ENCODE measurements at places on chromosomes 1 and 21. TPM values are rescaled to one million over a fixed set of nuclear protein-coding genes. Genes with fewer than 3 reads are reported as not detected.

Gene SHE
- not detected for total RNA-seq

Gene PTGS2
- total RNA-seq = 0.13 TPM

Gene CDC42
- 377 TPM for total RNA-seq

Gene MIXL1
- not detected for total RNA-seq

Gene ITLN1
- not detected for total RNA-seq

DNA sequence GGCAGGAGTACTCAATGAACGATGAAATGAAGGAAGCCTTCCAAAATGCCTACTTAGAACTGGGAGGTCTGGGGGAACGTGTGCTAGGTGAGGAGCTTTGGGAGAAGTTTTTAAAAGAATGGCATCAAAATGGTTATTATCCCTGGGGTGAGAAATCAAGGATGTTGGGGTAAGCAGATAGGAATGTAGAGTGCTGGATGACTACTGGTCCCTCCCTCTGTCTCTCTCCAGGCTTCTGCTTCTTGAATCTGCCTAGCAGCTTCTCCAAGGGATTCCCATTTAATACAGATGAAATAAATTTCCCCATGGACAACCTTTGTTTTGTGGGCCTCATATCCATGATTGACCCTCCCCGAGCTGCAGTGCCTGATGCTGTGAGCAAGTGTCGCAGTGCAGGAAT is 19.0 kb upstream of the CASQ1 start:
- peaks cover 12% of the 10 kb centered on the region for H3K4me1 ChIP-seq
- H3K36me3 ChIP-seq = no peaks in the 10 kb centered on the region
- H3K4me3 ChIP-seq = no peak overlapping the region
- H3K27ac ChIP-seq = no peak overlapping the region

GRCh38 chr21:27827972-27828371 is 861.1 kb upstream of the ADAMTS5 start:
- no peak for DNase-seq
- H3K4me1 ChIP-seq = no peaks in the 10 kb centered on the region
- H3K36me3 ChIP-seq = no peaks in the 10 kb centered on the region
- H3K27ac ChIP-seq = no peak overlapping the region
- no peak overlapping the region for H3K4me3 ChIP-seq

Gene CFHR3
- total RNA-seq = not detected

DNA sequence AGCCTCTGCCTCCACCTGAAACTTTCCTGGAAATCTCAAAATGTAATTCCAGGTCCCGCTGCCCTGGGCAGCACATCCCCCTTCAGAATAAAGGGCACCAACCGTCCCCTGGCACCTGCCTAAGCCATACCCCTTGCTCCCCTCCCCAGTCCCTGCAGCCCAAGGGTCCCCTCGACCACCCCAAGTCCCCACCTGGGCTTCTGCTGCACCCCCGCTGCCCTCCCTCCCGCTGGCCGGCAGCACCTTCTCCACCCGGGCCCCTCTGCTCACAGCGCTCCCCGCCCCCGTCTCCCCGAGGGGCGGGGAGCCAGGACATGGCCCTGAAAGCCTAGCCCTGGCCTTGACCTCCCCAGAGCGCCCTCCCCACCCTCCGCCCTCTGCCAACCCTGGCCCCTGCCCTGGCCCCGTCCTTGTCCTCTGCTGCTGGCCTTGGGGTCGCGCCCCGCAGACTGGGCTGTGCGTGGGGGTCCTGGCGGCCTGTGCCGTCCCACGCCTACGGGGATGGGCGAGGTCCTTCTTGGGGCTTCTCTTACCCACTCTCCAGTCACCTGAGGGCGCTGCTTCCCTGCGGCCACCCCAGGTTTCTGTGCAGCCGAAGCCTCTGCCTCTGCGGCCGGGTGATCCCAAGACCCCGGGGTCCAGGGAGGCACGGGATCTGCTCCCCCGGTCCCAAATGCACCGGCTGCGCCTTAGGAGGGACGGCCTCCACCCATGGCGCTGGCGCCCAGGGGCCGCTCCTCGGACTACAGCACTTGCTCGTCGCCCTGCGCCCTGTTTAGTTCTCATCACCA is 41.7 kb downstream of the WDR4 start:
- H3K27me3 ChIP-seq = peaks cover 1% of the 10 kb centered on the region
- no peak overlapping the region for H3K27ac ChIP-seq
- peaks cover 15% of the 10 kb centered on the region for H3K4me1 ChIP-seq
- peak; percentile 9 for DNase-seq
- peaks cover 6% of the 10 kb centered on the region for H3K36me3 ChIP-seq
- H3K4me3 ChIP-seq = no peak overlapping the region

GRCh38 chr1:164937291-164937690 is 378.3 kb downstream of the PBX1 start:
- no peaks in the 10 kb centered on the region for H3K27me3 ChIP-seq
- H3K36me3 ChIP-seq = no peaks in the 10 kb centered on the region
- DNase-seq = no peak
- no peaks in the 10 kb centered on the region for H3K4me1 ChIP-seq

- no peak for DNase-seq
- H3K4me1 ChIP-seq = no peaks in the 10 kb centered on the region
- H3K4me3 ChIP-seq = no peak overlapping the region
Measured at GRCh38 chr1:18828224-18828623, 31.2 kb downstream of the TAS1R2 start.

Gene ARHGAP29
- 0.05 TPM for total RNA-seq

GRCh38 chr1:29017235-29017634 is 102.9 kb downstream of the EPB41 start:
- H3K4me3 ChIP-seq = no peak overlapping the region
- no peaks in the 10 kb centered on the region for H3K4me1 ChIP-seq
- H3K36me3 ChIP-seq = peaks cover 8% of the 10 kb centered on the region
- H3K27ac ChIP-seq = no peak overlapping the region

- no peaks in the 10 kb centered on the region for H3K36me3 ChIP-seq
- no peak overlapping the region for H3K27ac ChIP-seq
- H3K4me3 ChIP-seq = no peak overlapping the region
- H3K4me1 ChIP-seq = no peaks in the 10 kb centered on the region
- DNase-seq = no peak
Measured at GRCh38 chr1:115326419-115326818, 11.6 kb downstream of the NGF start.

DNA sequence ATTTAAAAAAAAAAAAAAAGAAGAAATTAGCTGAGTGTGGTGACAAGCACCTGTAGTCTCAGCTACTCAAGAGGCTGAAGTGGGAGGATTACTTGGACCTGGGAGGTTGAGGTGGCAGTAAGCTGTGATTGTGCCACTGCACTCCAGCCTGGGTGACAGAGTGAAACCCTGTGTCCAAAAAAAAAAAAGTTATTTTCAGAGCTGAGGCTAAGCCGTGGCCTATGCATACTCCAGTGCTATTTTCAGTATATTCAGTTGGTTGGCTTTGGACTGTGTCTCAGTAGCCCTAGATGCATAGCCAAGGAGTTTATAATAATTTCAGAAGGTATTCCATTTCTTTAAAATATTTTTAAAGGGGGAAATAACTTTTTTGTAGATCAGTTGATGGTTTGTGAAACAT is 140.5 kb upstream of the L1TD1 start:
- no peak overlapping the region for H3K27ac ChIP-seq
- H3K4me1 ChIP-seq = no peaks in the 10 kb centered on the region
- no peaks in the 10 kb centered on the region for H3K27me3 ChIP-seq
- H3K36me3 ChIP-seq = no peaks in the 10 kb centered on the region

GRCh38 chr1:181517181-181517875 is 34.0 kb downstream of the CACNA1E start:
- no peak overlapping the region for H3K27ac ChIP-seq
- H3K36me3 ChIP-seq = no peaks in the 10 kb centered on the region
- no peak for DNase-seq
- no peak overlapping the region for H3K4me3 ChIP-seq

DNA sequence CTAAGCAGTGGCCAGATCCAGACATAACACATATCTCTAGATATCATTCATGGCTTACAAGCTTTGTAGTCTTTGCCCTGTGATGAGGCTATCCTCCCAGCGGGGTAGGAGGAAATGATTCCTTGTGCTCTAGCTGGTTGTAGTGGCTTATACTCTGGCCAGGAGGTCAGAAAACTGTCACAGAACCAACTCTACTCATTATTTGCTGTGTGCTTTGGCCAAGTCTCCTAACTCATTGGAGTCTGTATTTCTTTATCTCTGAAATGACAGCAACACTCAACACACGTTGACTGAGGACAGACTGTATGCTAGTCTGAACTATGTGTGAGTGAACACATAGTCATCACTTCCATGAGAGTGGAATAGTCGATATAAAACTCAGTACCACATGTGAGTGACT is 116.7 kb upstream of the F3 start:
- H3K36me3 ChIP-seq = no peaks in the 10 kb centered on the region
- peaks cover 4% of the 10 kb centered on the region for H3K27me3 ChIP-seq
- H3K4me3 ChIP-seq = no peak overlapping the region
- no peak for DNase-seq
- H3K27ac ChIP-seq = no peak overlapping the region

Gene TNNI3K
- total RNA-seq = 0.43 TPM

GRCh38 chr1:103256490-103256889 is 148.2 kb upstream of the COL11A1 start:
- H3K27me3 ChIP-seq = no peaks in the 10 kb centered on the region
- no peak overlapping the region for H3K27ac ChIP-seq
- no peaks in the 10 kb centered on the region for H3K36me3 ChIP-seq
- no peaks in the 10 kb centered on the region for H3K4me1 ChIP-seq

Gene SMCP
- not detected for total RNA-seq

DNA sequence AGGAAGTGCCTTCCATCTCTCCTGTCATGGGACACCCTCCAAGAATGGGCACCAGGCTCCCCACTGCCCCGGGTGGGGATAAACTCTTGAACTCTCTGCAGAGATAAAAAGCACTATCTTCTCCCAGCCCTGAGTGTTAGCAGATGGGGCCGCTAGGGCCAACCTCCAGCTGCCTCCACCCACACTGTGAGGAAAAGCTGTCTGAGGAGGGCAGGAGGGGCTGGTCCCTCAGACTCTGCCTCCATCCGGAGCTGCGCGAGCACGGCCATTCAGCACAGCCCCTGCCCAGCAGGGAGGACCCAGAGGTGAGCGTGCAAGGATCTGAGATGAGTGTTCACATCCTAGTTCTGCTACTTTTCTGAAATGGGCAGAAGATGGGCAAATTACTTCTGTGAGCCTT is 51.8 kb upstream of the TRABD2B start:
- no peak overlapping the region for H3K27ac ChIP-seq
- no peaks in the 10 kb centered on the region for H3K27me3 ChIP-seq
- H3K4me3 ChIP-seq = no peak overlapping the region
- DNase-seq = no peak
- no peaks in the 10 kb centered on the region for H3K36me3 ChIP-seq
- H3K4me1 ChIP-seq = peaks cover 2% of the 10 kb centered on the region

GRCh38 chr1:172823534-172823933 is 164.6 kb downstream of the FASLG start:
- no peaks in the 10 kb centered on the region for H3K36me3 ChIP-seq
- peaks cover 19% of the 10 kb centered on the region for H3K4me1 ChIP-seq
- no peak overlapping the region for H3K27ac ChIP-seq

DNA sequence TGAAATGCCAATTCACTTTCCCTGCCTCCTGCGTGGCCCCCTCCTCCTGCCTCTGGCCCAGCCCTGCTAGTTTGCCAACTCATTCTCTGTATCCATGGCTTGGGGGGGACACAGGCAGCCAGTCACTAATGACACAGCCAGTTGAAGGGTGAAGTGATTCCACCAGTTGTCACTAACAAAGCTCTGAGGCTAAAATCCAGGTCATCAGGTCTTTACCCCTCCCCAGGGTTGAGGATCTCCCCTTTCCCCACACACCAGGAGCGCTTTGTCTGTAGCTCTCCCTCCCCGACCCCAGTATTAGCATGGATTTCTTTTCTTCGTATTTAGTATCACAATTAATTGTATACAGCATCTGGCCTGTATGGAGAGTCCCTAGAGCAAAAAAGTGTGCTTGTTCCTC is 394.1 kb downstream of the RRAGC start:
- H3K27ac ChIP-seq = no peak overlapping the region
- peaks cover 39% of the 10 kb centered on the region for H3K27me3 ChIP-seq
- no peaks in the 10 kb centered on the region for H3K4me1 ChIP-seq
- DNase-seq = no peak

GRCh38 chr21:46294647-46295176 is 8.6 kb downstream of the YBEY start:
- peaks cover 36% of the 10 kb centered on the region for H3K4me1 ChIP-seq
- H3K27me3 ChIP-seq = no peaks in the 10 kb centered on the region
- DNase-seq = no peak
- peak overlapping the region; percentile 31 for H3K27ac ChIP-seq
- H3K36me3 ChIP-seq = peaks cover 32% of the 10 kb centered on the region

GRCh38 chr1:153962088-153963029 is 978 bp downstream of the SLC39A1 start:
- DNase-seq = no peak
- peaks cover 61% of the 10 kb centered on the region for H3K4me1 ChIP-seq
- H3K4me3 ChIP-seq = peak overlapping the region; percentile 83
- H3K27me3 ChIP-seq = no peaks in the 10 kb centered on the region

- H3K27ac ChIP-seq = no peak overlapping the region
- H3K27me3 ChIP-seq = no peaks in the 10 kb centered on the region
- H3K4me1 ChIP-seq = no peaks in the 10 kb centered on the region
- H3K4me3 ChIP-seq = no peak overlapping the region
- no peaks in the 10 kb centered on the region for H3K36me3 ChIP-seq
Measured at GRCh38 chr21:39984286-39984991, 117.2 kb downstream of the PCP4 start.

GRCh38 chr1:66415281-66415680 is 118.7 kb upstream of the SGIP1 start:
- H3K27ac ChIP-seq = no peak overlapping the region
- H3K4me1 ChIP-seq = peaks cover 21% of the 10 kb centered on the region
- no peaks in the 10 kb centered on the region for H3K27me3 ChIP-seq
- DNase-seq = no peak

- H3K4me3 ChIP-seq = no peak overlapping the region
- H3K4me1 ChIP-seq = no peaks in the 10 kb centered on the region
- H3K27ac ChIP-seq = no peak overlapping the region
- H3K27me3 ChIP-seq = peaks cover 5% of the 10 kb centered on the region
Measured at GRCh38 chr1:180524915-180525714, 22.7 kb upstream of the ACBD6 start.

Gene DTL
- 59.6 TPM for total RNA-seq

- H3K36me3 ChIP-seq = peaks cover 16% of the 10 kb centered on the region
- H3K4me1 ChIP-seq = peaks cover 68% of the 10 kb centered on the region
- peak; percentile 25 for DNase-seq
- H3K27me3 ChIP-seq = no peaks in the 10 kb centered on the region
Measured at GRCh38 chr1:113874012-113874879, 2.7 kb upstream of the PTPN22 start.

Gene ATAD3C
- total RNA-seq = 0.98 TPM

- no peak for DNase-seq
- no peak overlapping the region for H3K4me3 ChIP-seq
- no peaks in the 10 kb centered on the region for H3K27me3 ChIP-seq
- no peak overlapping the region for H3K27ac ChIP-seq
- peaks cover 11% of the 10 kb centered on the region for H3K4me1 ChIP-seq
Measured at GRCh38 chr1:233244183-233244582, 51.3 kb downstream of the PCNX2 start.

DNA sequence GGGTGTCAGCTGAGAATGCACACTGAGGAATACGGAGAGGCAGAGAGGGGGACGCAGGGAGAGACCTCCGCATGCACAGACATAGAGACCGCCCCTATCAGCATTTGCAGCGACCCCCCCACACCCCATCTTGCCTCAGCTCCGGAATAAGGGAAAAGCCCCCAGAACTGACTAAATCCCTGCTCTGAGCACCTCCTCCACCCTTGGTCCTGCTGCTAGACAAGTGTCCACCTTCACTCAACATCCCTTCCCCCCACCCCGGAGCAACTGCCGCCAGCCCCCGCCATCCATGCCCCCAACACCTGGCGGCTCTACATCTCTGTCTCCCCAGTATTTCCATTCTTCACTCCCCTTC is 769 bp downstream of the SV2A start:
- H3K36me3 ChIP-seq = peaks cover 12% of the 10 kb centered on the region
- H3K27ac ChIP-seq = no peak overlapping the region
- H3K27me3 ChIP-seq = peaks cover 4% of the 10 kb centered on the region
- H3K4me1 ChIP-seq = peaks cover 42% of the 10 kb centered on the region

GRCh38 chr1:239212811-239213220 is 173.6 kb upstream of the CHRM3 start:
- no peaks in the 10 kb centered on the region for H3K36me3 ChIP-seq
- DNase-seq = no peak
- no peaks in the 10 kb centered on the region for H3K4me1 ChIP-seq
- no peaks in the 10 kb centered on the region for H3K27me3 ChIP-seq
